H1 (cell line): ENCODE measurements at places on chromosomes 2 and 18. TPM values are rescaled to one million over a fixed set of nuclear protein-coding genes. Genes with fewer than 3 reads are reported as not detected.

BOLA3 gene
- total RNA-seq, result 67.3 and 68.6 TPM in 2 replicates

TMSB10 gene
- total RNA-seq, result 1,075 and 1,095 TPM in 2 replicates

DNA sequence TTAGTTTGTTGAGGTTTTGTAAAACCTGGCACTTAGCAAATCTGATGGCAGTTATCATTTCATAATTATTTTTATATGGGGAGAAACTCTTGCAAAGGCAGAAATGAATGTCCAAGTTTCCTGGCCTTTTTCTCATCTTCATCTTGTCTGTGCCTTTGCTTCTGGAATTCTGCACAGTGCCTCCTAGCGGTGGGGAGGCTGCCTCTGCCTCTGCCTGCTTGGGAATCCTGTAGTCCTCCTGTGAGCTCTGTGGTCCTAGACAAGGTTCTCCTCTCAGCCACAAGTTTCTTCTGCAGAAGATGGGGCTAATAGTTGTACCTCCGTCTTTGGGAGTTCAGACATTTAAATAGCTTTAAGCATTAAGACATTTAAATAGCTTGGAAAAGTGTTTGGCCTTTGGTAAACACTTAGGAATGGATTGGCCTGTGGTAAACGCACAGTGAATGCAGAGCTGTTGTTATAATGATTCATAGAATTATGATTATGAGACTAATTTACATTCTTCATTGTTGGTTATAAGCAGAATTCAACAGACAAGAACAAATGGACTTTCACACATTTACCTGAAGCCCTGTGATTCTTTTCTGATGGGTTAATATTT, 101.2 kb downstream of the ZNF236 start:
- peak; percentile 79 for DNase-seq

GRCh38 chr2:69395866-69396265, 8.8 kb upstream of the GFPT1 start:
- no peak for DNase-seq

- DNase-seq, result no peak
These were observed 228.3 kb downstream of the RNF152 start for GRCh38 chr18:61664419-61665084.
